Omental fat pad (tissue), 4 donors: ENCODE measurements at places on chromosomes 7 and 10. TPM values are rescaled to one million over a fixed set of nuclear protein-coding genes. Genes with fewer than 3 reads are reported as not detected.

DNA sequence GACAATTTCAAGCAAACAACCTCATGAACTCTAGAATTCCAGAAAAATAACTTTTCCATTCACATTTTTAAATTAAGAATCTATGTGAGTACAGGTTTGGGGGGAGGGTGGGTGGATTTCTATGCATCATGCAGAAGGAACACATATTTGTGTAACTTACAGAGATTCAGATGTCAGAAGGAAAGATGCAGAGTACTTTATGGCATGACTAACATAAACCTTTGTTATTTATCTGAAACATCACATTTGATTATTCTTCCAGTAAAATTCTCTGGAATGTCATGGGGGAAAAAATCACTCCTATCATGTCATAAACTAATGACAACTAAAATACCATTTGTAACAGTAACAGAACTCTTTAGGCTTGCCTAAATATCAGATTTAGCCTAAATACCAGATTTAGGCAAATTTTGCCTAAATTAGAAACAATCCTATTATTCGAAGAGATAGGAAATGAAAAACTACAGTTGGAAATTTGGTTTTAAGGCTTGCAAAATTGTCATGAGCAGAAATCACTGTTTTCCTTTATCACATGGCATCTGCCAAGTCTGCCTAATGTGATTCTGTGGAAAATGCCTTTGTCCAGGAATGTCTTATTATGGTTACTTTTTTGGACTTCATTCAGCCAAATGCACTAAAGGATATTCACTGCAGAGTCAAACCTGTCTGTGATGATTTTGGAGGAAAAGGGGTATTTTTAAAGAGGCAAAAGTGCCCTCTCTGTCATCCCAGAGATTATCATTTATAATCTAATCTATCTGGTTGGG, 527.7 kb upstream of the CELF2 start:
- no peak for DNase-seq

DNA sequence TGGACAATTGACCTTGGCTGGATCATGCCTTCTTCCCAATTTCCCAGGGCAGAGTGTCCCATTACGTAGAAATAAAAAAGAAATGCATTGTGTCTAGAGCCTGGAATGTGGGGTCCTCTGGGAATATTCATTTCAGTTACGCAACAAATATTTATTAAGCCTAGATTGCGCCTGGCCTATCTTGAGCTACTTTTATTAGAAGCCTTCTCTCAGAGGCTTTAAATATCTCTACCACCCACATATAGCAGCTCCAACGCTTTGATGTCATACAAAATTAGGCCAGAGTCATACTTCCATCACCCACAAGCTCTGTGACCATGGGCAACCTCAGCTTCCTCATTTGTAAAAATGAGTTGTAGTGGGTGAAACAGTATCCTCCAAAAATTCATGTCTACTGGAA, 24.9 kb upstream of the CARD11 start:
- no peak for DNase-seq

GRCh38 chr10:100158044-100158805, 27.6 kb downstream of the ERLIN1 start:
- no peak for DNase-seq

GRCh38 chr7:154475864-154476263, 423.7 kb downstream of the DPP6 start:
- DNase-seq, result no peak

DNA sequence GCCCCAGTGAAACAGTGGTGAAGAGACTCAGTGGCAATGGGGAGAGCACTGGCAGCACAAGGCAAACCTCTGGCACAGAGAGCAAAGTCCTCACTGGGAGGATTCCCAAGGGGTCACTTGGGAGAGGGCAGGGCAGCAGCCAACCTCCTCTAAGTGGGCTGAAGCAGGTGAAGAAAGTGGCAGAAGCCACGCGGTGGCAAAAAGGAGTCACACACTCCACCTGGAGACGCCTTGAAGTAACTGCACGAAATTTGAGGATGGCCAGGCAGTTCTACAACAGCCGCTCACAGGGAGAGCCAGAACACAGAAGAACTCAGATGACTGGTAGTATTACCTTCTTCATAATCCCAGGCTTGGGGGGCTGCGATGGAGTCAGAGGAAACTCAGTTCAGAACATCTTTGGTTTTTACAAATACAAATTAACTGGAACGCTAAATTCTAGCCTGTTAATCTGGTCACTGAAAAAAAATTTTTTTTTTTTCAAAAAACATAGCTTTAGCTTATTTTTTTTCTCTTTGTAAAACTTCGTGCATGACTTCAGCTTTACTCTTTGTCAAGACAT, 574 bp upstream of the IL6 start:
- DNase-seq, result no peak

DNA sequence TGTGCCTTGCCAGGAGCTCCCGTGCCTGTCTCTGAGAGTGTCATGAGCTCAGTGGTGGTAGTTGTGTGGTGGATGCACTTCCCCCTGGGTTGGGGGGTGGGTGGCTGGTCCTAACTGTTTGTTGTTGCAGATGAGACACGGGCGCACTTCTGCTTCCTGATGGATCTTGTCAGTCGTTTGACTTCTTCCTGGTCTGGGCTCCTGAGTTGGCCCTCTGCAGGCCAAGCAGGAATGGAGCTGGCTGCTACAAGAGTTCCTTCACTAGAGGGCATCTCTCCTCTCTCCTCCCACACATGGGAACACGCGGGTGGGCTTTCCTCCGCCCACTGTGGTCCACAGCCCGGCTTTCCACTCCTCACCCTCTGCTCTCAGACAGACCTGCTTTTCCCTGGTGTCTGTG, 82.0 kb downstream of the BMS1 start:
- no peak for DNase-seq

- DNase-seq, result no peak
Observed at GRCh38 chr7:30988351-30989005, 24.7 kb downstream of the GHRHR start.

UPK3BL1 gene
- 32.0 TPM for total RNA-seq

SLIT1 gene
- 0.12 TPM for total RNA-seq
